ENCODE measurements at places on chromosomes 4 and X. TPM values are rescaled to one million over a fixed set of nuclear protein-coding genes. Genes with fewer than 3 reads are reported as not detected.

ABCG2 gene
- total RNA-seq: 3.9 TPM

INTS6L gene
- 4.9 TPM for total RNA-seq

CCNG2 gene
- 30.8 TPM for total RNA-seq

ASB5 gene
- total RNA-seq: not detected

RRH gene
- not detected for total RNA-seq

PF4V1 gene
- total RNA-seq: not detected

CXCL10 gene
- total RNA-seq: 2.7 TPM

RAB9B gene
- 4.1 TPM for total RNA-seq

- no peak overlapping the region for H3K27ac ChIP-seq
- H3K4me1 ChIP-seq: no peaks in the 10 kb centered on the region
- DNase-seq: no peak
- H3K4me3 ChIP-seq: no peak overlapping the region
- H3K27me3 ChIP-seq: no peaks in the 10 kb centered on the region
- no peaks in the 10 kb centered on the region for H3K36me3 ChIP-seq
Measured at GRCh38 chrX:152930516-152930915, 32.6 kb downstream of the ZNF185 start.

DNA sequence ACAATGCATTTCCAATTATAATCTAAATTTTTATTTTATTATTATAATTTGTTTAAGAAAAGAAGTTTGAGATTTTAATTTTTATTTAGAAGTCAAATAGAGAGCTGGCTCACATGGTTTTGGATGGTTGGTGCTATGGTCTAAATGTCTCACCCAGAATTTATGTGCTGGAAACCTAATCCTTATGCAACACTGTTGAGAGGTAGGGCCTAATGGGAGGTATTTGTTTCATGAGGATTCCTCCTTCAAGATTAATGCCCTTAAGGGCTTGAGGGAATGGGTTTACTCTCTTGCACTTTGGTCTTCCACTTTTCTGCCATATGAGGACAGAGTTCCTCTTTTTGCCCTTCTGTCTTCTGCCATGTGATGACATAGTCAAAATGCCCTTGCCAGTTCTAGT lies 960.5 kb upstream of the IGFBP7 start:
- H3K4me1 ChIP-seq: no peaks in the 10 kb centered on the region
- no peak overlapping the region for H3K4me3 ChIP-seq
- H3K27me3 ChIP-seq: no peaks in the 10 kb centered on the region
- no peaks in the 10 kb centered on the region for H3K36me3 ChIP-seq

GRCh38 chr4:35541888-35542213 lies 702.5 kb downstream of the ARAP2 start:
- H3K27ac ChIP-seq: no peak overlapping the region
- no peak for DNase-seq
- no peaks in the 10 kb centered on the region for H3K27me3 ChIP-seq
- H3K36me3 ChIP-seq: no peaks in the 10 kb centered on the region
- no peak overlapping the region for H3K4me3 ChIP-seq

DNA sequence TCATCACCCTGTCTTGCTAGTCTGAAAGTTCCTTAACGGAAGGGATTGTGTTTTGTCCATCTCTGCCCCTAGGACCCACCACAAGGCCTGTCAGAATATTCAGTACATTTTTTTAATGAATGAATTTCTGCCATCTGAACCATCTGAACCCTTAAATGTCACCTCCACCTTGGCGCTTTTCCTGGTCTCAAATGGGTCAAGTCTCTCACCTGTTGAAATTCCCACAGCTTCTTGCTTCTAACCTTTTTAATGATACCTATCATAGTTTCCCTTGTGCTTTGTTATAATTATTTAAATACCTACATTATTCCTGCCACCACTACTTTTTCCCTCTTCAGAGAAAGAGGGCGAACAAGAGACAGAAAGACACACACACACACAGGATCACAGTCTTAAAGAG lies 48.0 kb downstream of the SHROOM4 start:
- no peak overlapping the region for H3K27ac ChIP-seq
- no peak for DNase-seq
- no peaks in the 10 kb centered on the region for H3K27me3 ChIP-seq

GRCh38 chrX:111652719-111653118 lies 28.3 kb upstream of the ALG13 start:
- no peak overlapping the region for H3K4me3 ChIP-seq
- no peak for DNase-seq
- H3K27me3 ChIP-seq: no peaks in the 10 kb centered on the region
- H3K27ac ChIP-seq: no peak overlapping the region
- H3K4me1 ChIP-seq: no peaks in the 10 kb centered on the region

DNA sequence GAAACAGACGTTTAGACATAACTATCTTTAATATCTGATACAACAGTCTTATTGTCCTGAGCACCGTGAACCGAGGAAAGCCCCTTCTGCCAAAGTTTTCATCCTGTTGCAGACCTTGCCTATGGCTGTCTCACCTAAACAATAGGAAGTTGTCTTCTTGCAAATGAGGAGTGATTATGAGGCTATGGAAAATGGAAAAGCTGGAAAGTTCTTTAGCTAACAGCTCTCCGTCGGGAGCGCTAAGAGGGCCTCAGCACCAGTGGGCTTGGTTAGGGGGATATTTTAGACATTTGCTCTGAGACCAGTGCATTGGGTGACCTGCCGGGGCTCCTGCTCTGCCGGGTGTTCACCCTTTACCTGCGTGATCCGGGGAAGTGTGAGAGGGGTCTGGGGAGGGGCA lies 28.4 kb downstream of the TMEM131L start:
- no peaks in the 10 kb centered on the region for H3K36me3 ChIP-seq
- DNase-seq: no peak
- no peak overlapping the region for H3K4me3 ChIP-seq
- peaks cover 11% of the 10 kb centered on the region for H3K4me1 ChIP-seq

- H3K27me3 ChIP-seq: no peaks in the 10 kb centered on the region
- no peaks in the 10 kb centered on the region for H3K36me3 ChIP-seq
- no peak for DNase-seq
- H3K4me1 ChIP-seq: no peaks in the 10 kb centered on the region
- H3K27ac ChIP-seq: no peak overlapping the region
- no peak overlapping the region for H3K4me3 ChIP-seq
Measured at GRCh38 chr4:38837849-38838248, 18.8 kb downstream of the TLR6 start.

DNA sequence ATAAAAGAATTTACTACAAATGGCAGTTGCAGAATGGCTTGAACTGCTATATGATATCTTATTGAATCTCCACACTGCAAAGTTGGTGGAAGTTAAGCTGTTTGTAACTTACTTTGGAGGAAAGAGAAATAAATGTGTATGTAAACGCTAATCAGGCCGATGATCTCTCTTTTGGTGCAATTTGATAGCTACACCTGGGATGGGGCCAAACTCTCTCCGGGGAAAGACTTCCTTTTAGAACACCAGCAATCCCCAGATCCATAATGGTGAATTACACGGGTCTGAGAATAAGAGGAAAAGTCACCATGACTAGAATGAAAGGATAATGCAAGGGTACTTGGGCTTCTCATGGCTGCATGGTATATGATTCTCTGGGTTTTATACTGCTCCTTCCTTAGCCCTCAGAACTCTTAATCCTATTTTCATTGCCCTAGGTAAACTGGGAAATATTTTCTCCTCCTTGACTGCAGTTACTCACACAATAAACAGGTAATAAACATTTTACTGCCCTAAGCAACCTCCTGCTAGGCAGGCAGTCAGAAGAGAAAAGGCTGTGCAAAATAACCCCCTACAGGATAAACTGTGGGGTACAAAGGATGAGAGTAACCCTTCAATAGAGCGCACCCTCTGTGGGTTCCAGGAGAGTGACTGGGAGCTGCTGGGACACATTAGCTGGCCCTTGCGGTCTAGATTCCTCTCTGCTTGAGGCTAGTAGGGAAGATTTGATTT lies 109.3 kb downstream of the MGST2 start:
- peaks cover 14% of the 10 kb centered on the region for H3K4me1 ChIP-seq
- H3K27me3 ChIP-seq: no peaks in the 10 kb centered on the region
- DNase-seq: no peak
- H3K36me3 ChIP-seq: no peaks in the 10 kb centered on the region
- H3K4me3 ChIP-seq: no peak overlapping the region

DNA sequence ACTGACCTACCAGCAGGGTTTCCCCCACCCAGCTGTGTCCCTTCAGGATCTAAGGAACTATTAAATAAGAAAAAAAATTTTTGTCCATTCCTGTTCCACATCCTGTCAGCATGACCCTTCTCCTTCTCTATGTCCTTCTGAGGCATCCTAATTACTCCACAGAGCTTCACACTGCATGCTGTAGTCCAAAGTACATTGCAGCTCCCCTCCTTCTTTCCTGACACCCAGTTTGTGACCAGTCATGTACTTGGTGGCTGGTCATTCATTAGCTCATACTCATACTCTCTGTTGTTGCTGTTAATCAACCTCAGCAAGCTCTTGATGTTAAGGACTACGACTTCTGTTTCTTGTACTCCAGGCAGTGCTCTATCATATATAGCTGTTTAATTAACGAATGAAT lies 2.4 kb upstream of the EGF start:
- H3K4me1 ChIP-seq: no peaks in the 10 kb centered on the region
- no peak overlapping the region for H3K4me3 ChIP-seq
- H3K27ac ChIP-seq: no peak overlapping the region
- no peak for DNase-seq
- no peaks in the 10 kb centered on the region for H3K36me3 ChIP-seq

- no peaks in the 10 kb centered on the region for H3K36me3 ChIP-seq
- no peaks in the 10 kb centered on the region for H3K4me1 ChIP-seq
- no peak overlapping the region for H3K4me3 ChIP-seq
- H3K27me3 ChIP-seq: no peaks in the 10 kb centered on the region
- H3K27ac ChIP-seq: no peak overlapping the region
Measured at GRCh38 chr4:89640620-89641366, 196.2 kb downstream of the SNCA start.

DNA sequence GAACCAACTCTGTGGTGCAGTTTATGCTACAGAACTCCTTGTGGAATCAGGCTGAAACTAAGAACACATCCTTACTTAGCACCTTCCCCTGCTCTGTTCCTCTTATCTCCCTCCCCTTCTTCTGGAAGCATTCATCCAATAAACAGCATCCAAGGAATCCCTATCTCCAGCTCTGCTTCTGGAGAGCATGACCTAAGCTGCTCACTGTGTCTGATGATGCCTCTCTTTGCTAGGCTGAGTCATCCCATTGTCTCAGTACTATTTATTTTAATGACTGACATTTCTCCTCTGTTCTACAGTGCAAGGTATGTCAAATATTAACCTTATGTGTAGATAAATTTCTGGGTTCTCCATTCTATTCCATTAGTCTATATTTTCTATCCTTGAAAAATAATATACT lies 71.2 kb downstream of the BEND2 start:
- H3K36me3 ChIP-seq: no peaks in the 10 kb centered on the region
- DNase-seq: no peak
- no peaks in the 10 kb centered on the region for H3K4me1 ChIP-seq
- H3K27me3 ChIP-seq: no peaks in the 10 kb centered on the region
- H3K27ac ChIP-seq: no peak overlapping the region
- H3K4me3 ChIP-seq: no peak overlapping the region

DNA sequence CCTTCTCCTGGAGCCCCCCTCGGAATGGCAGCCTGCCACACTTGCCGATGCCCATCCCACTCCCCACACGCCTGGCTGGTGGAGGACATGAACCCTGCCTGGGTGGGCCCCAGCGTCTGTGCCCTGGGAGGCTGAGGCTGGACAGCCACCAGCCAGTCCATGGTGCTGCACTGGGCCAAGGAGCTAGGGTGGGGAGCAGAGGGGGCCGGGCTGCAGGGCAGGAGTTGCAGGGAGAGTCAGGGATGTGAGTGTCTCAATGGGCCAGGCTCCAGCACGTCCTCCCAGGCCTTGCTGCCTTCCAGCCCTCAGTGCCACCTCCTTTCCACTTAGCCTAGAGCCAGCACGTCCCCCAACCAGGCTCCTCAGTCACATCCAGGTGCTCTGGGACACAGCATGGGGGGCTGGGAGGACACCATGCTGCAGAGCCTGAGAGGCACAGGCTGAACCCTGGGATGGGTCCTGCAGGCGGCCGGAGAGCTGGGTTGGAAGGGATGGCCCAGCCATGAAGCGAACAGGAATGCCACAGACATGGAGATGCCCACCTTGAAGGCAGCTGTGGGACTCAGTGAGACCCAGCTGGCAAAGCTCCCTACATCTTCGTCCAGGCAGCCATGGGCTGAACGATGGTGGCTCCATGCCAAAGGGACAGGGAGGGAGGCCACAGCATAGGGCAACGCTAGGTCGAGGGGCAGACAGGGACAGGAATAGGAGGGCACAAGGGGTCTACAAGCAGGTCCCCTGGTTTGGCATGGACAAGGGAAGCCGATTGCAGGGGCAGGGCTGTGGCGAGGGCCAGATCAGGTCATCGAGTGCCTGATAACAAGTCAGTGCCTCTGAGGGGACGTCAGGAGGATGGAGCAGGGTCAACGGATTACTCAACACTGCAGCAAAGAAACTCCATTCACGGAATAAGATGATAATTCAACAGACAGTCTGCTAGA lies 30.1 kb upstream of the MXD4 start:
- no peak overlapping the region for H3K27ac ChIP-seq
- no peaks in the 10 kb centered on the region for H3K4me1 ChIP-seq
- DNase-seq: no peak
- H3K4me3 ChIP-seq: no peak overlapping the region

DNA sequence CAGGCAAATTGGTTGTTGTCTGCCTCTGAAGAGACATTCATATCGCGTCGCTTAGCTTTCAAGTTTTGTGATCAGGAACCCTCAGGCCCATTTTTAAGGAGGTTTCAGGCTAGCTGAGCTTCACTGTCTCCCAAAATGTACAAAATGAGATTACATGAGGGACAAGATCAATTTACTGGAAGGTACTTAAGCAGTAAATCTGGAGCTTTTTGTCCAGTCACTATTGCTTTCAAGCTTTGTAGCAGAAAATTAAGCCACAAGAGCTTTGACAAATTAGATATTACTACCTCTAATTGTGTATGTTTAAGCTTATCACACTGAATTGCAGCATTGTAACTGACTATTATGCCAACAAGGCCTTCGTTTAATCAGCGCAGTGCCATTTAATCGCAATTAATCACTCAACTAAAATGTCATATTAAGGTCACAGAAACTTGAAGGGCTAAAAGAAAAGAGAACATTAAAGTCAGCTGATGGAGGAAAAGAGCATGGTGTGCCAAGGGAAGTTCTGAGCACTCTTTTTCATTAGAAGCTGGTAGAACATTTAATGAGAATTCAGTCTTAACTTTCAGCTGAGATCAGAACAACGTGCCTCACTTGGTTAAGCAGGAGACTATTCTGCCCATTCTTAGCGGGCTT lies 353.0 kb downstream of the FBXO8 start:
- H3K27ac ChIP-seq: no peak overlapping the region
- H3K36me3 ChIP-seq: no peaks in the 10 kb centered on the region
- H3K4me1 ChIP-seq: no peaks in the 10 kb centered on the region

- H3K36me3 ChIP-seq: no peaks in the 10 kb centered on the region
- no peaks in the 10 kb centered on the region for H3K27me3 ChIP-seq
- no peak overlapping the region for H3K27ac ChIP-seq
- H3K4me1 ChIP-seq: no peaks in the 10 kb centered on the region
- no peak overlapping the region for H3K4me3 ChIP-seq
Measured at GRCh38 chr4:4671774-4672349, 130.0 kb upstream of the STX18 start.
